ENCODE measurements at places on chromosomes 3 and 15.

DNA sequence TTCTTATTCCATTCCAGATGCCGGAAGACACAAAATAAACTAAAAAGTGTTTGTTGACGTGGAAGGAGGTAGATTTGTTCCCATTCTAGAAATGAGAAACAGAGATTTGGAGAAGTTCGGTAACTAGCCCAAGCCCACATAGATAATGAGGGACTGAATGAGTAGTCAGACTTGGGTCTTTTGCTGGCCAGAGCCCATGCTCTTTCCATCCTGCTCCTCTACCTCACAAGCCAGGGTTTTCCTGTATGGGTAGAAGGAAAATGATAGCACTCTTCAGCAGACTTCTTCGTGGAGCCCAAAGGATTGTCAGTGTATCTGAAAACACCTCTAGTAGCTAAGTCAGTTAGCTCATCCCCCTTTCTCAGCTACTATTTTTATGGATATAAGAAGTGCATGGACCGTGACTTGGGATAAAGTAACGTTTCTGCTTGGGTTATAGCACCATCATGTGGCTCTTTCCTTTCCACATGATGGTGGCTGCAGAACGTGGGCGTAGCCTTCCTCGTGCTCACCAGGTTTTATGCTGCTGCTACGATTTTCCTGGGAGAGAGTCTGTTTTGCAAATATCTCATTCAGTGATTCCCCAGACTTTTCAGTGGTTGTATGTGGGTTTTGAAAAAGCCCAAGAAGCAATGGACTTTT lies 84.6 kb downstream of the DGKG start:
- DNase-seq = no peak

DNA sequence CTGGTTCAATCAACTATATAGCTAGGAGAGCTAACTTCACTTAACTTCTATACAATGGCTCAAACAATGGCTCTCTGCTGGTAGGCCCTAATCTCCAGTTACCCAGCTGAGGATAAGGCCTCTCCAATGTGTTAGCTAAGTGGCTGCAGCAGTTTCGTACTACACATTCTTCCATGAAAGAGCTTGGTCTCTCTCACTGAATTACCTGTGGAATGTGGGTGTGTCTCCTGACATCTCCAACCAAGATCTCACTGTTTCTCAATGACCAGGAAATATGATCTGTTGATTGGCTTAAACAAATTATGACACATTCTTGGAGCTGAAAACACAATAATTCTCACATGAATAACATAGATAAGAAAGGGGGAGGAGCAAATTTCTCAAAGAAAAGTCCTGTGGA lies 169.8 kb upstream of the ROBO1 start:
- no peak for DNase-seq

DNA sequence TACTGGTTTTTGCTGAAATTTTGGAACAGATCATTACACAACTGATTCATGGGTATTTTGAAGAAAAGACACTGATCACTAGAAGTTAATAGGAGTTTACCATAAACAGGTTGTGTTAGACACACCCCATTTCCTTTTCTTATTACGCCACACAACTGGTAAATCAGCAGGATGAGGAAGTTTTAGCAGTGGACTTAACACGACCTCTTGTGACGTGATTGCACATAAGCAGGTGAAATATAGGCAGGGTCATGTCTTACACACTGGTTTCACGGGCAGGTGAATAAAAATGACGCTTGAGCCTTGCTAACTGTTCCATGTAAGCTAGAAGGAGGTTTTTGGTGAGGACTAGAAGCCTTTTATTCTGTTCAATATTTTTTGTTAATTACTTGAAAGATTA lies 27.1 kb upstream of the TPRG1 start:
- no peak for DNase-seq

DNA sequence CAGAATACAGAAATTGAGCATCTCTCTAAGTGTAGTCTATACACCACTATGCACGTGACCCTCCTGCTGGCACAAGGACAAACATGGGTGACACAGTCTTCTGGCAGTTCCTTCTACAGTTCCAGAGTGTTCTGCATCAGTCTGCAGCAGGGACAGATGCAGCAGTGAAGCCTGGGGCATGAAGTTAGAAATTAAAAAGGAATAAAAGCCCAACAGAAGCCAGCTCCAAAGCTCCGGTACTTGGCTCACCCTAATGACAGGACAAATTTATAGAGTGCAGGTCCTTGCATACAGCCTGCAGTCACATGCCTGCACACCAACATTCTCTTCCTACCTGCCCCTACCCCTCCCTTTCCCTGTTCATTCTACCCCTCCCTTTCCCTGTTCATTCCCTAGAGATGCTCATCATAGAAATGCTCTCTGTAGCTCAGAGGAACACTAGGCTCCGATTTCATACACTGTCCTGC lies 15.0 kb downstream of the UACA start:
- no peak for DNase-seq

DNA sequence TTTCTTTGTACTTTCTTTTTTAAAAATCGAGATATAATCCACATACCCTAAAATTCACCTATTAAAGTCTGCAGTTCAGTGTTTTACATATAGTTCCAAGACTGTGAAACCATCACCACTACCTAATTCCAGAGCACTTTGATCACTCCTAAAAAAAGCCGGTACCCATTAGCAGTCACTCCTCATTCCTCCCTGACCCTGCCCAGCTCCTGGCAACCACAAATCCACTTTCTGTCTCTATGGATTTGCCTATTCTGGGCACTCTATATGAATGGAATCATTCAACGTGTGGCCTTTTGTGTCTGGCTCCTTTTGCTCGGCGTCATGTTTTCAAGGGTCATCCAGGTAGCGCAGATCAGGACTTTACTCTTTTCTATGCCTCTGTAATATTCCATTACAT lies 17.3 kb downstream of the TRPM1 start:
- no peak for DNase-seq

GRCh38 chr3:188942191-188942590 lies 229.6 kb upstream of the TPRG1 start:
- DNase-seq = no peak

DNA sequence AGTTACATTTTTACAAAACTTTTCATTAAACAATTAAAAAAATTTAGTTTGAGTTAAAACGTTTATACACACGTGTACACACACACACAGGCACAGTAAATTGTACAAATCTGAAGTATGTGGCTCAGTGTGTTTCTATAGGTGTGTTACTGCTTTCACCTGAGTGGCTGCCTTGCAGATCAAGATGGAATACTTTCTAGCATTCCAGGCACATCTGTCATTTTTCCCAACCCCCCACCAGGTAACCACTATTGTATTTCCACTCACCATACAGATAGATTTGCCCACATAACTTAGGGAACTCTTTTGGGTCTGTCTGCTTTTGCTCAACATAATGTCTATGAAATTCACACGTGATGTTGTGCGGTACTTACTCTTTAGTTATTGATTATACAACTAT lies 141.1 kb downstream of the PTPRG start:
- no peak for DNase-seq

DNA sequence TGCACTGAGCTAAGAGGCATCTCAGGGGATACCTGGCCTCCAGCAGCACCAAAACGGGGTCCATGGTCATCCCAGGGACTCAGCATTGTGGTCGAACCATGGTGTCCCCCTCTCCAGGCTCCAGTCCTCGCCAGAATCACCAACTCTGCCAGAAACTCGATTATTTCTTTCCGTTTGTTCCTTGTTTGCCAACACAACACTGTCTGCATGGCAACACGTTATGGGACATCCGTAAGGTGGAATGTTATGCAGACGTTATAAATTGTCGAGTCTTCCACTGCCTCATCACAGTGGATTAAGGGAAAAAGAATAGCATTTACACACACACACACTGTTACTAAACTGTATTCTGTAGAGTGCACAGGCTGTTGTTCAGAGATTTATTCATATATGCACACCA lies 52.5 kb upstream of the RPL32 start:
- DNase-seq = no peak

GRCh38 chr15:64361259-64361658 lies 5.3 kb upstream of the CSNK1G1 start:
- DNase-seq = no peak

GRCh38 chr15:99635794-99636193 lies 70.0 kb downstream of the MEF2A start:
- DNase-seq = no peak

DNA sequence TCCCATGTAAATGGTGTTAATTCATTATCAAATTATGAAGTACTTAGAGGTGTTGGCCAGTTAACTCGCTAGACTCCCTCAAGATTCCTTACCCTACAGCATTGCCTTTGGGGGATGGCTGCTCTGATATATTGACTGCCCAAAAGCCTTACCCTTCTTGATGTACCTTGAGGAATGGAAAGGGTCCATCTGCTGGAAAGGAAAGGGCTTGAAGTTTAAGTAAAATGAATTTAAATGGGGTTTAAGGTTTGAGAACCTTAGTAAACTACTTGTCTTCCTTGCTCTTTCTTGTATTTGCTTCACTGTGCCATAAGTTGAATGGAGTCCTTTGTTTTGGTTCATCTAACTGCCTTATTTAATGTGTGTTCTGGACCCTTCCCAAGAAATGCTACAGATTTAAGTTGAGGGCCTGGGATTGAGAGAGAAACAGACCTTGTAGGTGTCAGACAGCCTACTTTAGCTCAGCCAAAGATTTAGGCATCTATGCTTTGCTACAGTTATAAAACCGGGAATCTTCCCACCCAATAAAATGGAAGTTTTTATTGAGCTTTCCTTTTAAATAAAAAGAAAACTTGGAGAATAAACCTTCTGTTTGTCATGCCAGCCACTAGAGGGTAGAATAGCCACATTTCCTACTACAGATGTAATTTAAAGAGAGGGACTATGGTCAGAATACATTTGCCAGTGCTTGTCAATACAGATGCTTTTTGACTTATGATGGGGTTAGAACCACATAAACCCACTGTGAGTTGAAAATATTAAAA lies 25.3 kb downstream of the CMSS1 start:
- no peak for DNase-seq

- no peak for DNase-seq
These were observed 78.5 kb upstream of the SYNPR start for GRCh38 chr3:63199606-63200005.

DNA sequence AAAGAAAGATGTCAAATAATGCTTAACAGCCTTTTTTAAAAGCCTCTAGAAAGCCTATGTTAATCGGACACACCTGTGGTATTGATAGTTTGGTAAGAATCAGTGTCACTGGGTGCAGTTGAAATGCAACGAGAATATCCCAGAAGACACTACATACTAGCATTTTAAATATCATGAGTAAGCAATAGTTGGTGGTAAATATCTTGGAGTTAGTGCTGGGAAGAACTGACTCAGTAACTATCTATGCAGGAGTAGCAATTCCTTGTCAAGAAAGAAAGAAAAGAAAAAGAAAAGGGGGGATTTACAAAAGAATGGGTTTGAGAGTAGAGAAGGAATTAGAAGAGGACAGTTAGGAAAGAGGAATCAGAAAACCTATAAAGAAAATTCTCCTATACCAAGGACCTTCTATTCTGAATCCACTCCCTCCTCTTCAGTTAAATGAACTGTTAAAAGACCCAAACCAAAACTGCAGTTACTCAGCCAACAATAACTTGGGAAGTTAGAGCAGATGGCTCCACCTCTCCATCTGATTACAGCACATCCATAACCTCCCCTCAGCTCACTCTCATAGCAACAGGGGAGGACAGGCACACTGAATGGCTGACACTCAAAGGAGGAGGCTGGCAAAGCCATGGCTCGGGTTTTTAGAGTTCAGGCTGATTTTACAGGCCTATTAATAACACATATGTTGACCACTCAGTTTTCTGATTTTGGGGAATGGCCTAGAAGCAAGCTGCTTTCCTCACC lies 207.6 kb upstream of the MDFIC2 start:
- no peak for DNase-seq

DNA sequence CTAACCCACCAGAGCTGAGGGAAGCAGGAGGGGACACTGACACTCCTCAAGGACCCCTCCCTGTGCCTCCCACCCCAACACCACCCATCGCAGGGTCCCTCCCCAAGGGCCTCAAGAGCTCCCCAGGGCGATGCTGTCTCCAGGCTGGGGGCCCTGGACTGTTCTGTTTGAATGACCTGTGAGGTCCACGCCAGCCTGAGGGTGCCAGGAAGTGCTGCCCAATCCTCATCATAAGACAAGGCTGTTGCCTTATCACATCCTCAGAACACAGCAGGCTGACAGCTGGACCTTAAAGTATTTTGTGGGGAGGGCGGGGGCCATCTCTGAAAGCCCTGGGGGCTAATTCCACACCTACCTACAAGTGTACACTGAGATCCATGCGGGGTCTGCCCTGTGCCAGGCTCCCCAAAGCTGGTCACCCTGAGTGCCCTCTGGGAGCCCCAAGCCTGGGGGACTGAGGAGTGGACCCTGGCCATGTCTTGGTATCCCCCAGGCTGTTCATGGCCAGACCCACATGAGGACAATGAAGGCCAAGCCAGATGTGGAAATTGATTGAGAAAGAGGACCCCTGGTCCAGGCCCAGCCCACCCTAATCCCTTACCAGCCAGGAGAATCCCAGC lies 23.8 kb upstream of the GOLGA6C start:
- no peak for DNase-seq

DNA sequence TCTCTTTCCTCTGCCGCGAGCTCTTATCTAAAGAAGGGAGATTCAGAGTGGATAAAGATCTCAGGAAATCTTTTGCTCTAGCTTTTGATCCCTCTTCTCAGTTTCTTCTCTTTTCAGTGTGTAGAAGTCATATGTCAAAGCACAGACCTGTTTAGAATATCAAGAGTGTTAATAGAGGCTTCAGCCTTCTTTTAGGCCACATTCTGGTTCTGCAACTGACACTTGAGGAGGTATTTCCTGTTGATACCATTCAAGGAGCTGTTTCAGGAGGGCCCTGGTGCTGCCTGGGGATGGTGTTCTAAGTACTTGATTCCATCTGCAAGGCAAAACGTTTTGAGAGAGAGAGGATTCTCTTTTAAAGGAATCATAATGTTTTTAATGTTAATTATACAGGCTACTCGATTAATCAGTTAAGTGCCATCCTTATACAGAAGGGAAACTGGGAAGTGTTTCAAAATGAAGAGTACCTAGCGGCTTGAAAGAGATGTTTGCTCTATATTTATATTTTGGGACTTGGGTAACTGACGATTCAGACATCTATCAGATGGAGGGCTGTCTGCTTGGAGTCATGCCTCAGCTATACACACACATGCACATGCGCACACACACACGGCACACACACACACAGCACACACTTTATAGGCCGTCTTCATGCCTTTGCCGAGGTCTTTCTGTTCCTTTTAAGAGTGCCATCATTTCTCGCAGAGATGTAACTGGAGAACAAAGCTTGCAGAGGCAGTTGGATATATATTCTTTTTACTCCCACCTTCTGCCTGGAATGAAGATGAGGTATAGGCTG lies 313.9 kb downstream of the PTPRG start:
- no peak for DNase-seq

- no peak for DNase-seq
These were observed 22.7 kb downstream of the CRABP1 start for GRCh38 chr15:78362716-78363380.

All from ecto neural progenitor cell (in vitro differentiated cells).